IPS DF 6.9 (cell line): ENCODE measurements at places on chromosomes 5 and 9.

- no peak for DNase-seq
Observed at GRCh38 chr5:152146566-152146965, 221.9 kb upstream of the GLRA1 start.

DNA sequence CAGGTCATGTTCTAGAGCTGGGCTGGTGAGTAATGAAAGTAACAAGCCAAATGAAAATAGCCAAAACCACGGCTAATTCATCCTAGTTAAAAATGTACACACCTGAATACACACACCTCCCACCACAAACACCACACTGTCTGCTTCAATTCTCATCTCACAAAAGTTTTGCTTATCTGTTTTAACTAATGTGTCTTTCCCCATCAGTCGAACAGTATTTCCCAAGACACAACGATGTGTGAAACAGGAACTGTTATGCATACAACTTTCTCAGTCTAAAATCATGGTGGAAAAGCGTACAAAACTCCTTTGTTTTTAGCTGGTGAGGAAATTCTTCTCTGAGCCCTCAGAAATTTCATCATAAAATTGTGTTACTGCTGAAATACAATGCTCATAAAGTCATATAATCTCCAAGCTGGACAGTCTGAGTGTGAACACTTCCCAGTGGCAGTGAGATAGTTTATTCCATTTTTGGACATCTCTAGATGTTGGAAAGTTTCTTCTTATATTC, 242.4 kb downstream of the EFNA5 start:
- no peak for DNase-seq

- DNase-seq, result no peak
Observed at GRCh38 chr9:134069480-134070399, 1.9 kb upstream of the BRD3 start.

GRCh38 chr9:113969343-113969742, 93.2 kb downstream of the ZNF618 start:
- DNase-seq, result no peak
